HFFc6 (cell line): ENCODE measurements at places on chromosomes 16 and 17.

- DNase-seq: no peak
Measured at GRCh38 chr16:24178496-24178895, 77.6 kb upstream of the CACNG3 start.

DNA sequence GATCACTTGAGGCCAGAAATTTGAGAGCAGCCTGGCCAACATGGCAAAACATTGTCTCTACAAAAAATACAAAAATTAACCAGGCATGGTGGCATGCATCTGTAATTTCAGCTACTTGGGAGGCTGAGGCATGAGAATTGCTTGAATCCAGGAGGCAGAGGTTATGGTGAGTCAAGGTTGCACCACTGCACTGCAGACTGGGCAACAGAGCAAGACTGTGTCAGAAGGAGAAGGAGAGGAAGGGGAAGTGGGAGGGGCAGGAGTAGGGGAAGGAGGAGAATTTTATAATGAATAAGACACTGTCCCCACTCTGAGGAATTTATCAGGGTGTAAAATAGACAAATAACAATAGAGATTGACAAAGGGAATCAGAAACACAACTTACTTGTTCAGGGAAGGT lies 440.6 kb upstream of the DYNLRB2 start:
- no peak for DNase-seq

DNA sequence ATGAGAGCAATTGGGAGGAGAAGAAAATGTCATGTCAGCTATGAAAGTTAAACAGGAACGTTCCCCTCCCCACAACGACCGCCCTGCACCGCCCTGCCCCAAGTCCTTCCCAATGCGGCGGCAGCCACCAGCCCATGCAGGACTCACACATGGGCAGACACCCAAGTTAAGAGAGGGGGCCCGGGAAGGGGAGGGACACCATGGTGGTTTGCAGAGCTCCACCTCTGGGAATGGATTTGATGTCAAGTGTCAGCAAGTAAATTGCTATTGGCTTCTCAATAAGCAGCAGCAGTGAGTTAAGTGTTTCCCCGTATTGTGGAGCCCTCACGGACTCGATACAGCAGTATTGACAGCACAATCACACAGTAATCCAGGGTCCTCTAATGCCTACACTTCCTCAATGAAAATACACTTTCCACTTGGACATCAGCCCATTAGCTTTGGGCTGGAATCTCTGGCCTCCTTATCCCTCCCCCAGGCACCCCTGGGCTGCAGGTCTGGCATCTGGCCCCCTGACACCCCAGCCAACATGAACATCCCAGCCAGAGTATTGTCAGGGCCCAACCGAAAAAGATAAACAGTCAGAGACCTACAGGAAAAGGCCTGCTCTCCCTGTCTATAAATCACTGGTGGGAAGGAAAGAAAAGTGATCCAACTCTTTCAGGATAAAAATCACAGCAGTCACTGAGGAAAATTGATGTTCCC lies 22.6 kb downstream of the ZFHX3 start:
- no peak for DNase-seq

GRCh38 chr17:42414704-42415409 lies 8.2 kb downstream of the CAVIN1 start:
- DNase-seq: no peak

DNA sequence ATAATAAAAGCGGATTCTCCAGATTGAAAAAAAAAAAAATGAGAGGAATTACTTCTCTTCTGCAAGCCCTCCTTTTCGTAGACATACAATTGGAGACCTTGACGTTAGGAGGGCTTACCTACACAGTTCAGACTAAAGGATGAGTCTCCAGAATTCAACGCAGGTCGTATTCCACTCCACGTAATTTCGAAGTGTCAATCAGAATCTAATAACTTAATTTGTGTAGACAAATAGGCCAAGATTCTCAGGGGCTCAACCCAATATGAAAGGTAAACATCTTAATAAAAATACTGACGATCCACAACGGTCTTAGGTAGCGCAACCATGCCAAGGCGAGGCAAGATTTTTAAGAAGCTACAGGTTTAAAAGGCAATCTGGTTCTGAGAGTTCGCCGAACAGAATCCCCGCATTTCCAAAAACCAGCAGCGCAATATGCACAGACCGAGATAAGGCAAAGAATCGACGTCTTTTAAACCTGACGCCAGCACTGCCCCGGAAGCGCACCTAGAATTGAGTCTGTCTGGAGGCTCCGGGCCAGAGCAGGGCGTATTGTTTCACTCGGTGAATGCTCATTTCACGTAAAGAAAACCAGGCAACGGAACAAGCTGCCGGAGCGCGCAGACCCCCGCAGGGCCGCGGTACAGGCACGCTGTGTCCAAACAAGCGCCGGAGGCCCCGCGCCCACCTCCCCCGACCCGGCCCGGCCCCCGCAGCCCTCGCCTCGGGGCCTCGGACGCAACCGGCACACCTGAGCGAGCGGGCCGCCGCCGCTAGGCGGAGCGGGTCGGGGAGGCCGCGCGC lies 623 bp downstream of the MBTPS1 start:
- peak; percentile 3 for DNase-seq
